ENCODE measurements at places on chromosomes 7 and 10. TPM values are rescaled to one million over a fixed set of nuclear protein-coding genes. Genes with fewer than 3 reads are reported as not detected.

- no peak for DNase-seq
Measured at GRCh38 chr7:2107386-2108070, 125.2 kb downstream of the MAD1L1 start.

GRCh38 chr10:131077031-131077430 lies 234.5 kb downstream of the TCERG1L start:
- DNase-seq = no peak

GRCh38 chr7:122067077-122067476 lies 77.0 kb downstream of the AASS start:
- no peak for DNase-seq

DNA sequence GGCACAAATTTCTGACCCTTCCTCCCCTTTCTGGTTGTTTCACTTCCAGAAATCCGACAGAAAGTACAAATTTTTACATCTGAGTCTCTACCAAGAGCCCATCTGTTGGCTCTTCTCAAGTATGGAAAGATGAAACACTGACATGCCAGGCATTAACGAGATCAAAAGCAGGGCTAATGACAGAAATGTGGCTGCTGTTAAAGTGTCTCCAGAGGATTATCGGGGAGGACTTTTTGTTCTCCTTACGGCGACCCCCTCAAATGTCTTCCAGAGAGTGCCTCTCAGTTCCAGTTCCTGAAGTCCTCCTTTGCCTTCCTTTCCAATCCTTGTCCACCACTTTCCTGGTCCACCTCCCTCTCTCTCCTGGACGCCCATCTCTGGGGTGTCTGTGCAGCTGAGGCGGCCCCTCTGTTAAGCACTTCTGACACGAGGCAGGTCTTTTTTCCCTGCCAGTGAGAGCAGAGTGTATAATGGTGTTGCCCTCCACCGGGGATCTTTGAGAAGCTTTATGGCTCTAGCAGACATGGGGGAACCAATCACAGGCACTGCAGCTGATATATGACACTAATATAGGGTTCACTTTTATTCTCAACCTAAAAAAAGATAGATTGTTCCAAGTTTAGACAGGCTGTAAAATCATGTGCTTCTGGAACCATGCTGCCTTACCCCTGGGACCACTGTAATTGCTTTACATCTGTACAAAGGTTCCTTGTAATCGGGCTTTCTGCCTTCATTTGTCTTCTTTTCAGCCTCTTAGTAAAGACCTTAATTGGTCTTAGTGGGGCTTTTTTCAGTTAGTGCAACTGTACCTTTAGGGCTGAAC lies 757.1 kb downstream of the AUTS2 start:
- DNase-seq = no peak

- no peak for DNase-seq
Measured at GRCh38 chr7:121102619-121103018, 114.1 kb downstream of the CPED1 start.

- DNase-seq = no peak
Measured at GRCh38 chr10:77163670-77164348, 473.8 kb downstream of the KCNMA1 start.

GNB2 gene
- 194 TPM for total RNA-seq

IKZF1 gene
- total RNA-seq = 350 TPM
